ENCODE measurements at places on chromosomes 1 and 21.

GRCh38 chr1:157034137-157034800 lies 11.3 kb downstream of the ARHGEF11 start:
- no peak for DNase-seq

DNA sequence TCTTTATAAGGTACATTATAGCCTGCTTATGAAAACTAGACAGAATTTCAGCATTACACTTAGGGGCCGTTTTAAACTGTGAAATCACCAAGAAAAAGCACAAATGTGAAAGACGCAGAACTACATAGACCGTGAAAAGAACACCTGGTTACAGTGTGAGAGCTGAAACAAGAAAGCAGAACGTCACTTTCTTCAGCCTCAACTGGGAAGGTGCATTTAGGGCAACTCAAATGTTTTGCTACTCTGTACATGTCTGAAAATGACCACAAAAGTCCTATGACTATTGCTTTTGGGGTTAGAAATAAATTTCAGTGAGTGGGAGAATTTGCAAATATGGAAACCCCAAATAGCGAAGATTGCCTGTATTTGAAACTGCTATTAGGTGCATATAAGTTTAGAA lies 268.7 kb downstream of the OLFM3 start:
- DNase-seq: no peak

- no peak for DNase-seq
Measured at GRCh38 chr1:159054427-159054826, 22.1 kb downstream of the AIM2 start.

DNA sequence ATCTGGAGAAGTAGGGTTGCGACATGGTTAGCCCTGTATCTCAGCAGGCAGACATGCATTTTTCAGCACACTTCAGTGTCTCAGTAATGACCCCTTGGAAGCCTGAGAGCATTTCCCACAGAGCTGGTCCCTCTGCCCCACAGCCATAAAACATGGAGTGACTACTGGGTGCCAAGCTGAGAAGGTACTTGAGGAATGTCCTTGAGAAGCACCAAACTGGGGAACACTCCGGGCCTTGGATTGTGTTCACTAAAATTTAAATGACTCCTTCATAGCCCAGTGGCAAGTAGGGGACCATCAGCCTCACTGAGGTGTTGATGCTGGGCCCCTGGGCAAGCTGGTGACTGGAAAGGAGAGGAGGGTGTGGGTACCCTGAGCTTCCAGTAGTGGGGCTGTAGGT lies 54.7 kb downstream of the KCNJ6 start:
- no peak for DNase-seq

- DNase-seq: no peak
Measured at GRCh38 chr1:53110370-53111072, 31.9 kb downstream of the SLC1A7 start.

DNA sequence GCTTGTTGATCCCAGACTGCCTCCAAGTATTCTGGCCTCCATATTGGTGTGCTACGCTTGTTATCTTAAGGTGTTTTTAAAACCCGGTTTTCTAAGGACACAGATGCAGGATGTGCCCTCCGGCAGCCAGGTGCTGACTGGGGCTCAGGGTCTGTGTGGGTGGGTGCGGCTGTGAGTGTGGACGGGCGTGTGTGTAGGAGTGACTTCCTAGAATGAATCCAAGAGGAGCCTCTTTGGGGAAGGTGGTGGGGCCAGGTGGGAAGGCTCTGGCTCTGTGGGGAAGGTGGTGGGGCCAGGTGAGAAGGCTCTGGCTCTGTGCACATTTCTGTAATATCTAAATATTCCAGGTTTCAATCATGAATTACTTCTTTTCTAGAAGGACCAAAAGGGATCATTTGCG lies 12.8 kb upstream of the TSPEAR start:
- no peak for DNase-seq

Measured in GM04503 (cell line).